Activated T-helper 1 cell treated with anti-CD3 and anti-CD28 coated beads, Interleukin-12 subunit alpha, Interleukin-12 subunit beta, Interleukin-2, Interleukin-4 antibody, amounts not matched to agents 30 ng/mL and 10 ng/mL and 1 ng/mL, durations not matched to agents 14 hours and 24 hours and 36 hours (primary cell): ENCODE measurements at places on chromosomes 16 and 17.

DNA sequence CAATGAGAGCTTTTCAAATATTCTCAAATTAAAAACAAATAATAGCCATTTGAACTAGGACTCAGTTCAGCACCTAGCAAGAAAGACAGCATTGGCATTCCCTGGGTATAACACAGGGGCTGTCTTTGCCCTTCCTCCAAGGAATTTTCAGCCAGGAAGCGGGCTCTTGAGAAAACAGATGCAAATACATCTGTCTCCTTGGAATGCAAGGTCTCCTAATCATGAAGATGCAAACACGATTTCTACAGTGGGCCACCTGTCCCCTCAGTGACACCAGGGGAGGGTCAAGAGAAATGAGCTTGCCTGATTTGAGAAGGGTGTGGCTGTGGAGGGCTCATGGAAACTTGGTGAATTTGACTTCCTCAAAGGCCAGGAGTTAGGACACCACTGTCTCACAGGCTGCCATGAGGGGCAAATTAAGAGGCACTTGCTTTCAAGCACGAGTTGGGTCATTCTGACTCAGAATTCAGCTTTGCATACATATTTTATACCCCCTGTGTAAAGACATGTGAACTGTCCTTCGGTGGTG is 24.5 kb upstream of the SUPT4H1 start:
- DNase-seq = no peak

DNA sequence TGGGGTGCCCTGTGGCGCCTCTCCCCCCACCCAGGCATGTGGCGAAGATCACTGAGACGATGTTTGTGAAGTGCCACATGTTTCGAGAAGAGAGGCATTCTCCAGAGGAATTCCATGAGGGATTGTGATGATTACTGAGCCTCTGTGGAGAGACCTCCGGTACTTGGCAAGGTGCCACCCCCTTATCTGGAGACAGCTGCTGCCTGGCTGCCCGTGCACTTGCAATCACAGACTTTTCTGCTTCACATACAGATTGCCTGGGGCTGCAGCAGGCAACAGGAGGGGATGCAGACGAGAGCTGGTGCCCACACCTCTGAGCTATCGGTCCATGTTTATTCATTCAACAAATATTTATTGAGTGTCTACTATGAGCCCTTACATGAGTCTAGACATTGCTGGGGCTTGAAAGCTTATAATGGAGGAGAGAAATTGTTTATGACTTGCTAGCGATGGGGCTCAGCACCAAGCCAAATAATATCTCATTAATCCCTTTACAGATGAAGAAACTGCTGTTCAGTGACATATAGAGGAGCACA is 317.2 kb upstream of the ZFHX3 start:
- DNase-seq = no peak

DNA sequence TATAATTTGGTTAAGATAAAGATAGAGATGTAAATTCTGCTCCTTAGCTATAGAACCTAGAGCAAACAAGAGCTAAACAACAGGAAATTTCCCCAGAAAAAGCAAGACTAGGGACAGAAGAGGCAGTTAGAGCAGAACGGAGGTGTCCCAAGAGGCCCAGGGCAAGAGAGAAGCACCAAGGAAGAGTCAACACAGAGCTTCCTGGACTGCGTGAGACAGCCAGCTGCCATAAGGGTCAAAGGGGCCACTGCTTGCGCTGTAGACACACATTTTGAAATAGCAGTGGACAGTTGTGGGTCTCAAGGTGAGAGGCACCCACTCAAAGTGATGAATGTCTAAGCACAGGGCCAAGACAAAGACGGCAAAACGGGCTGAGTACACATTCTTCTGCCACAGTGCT is 156.6 kb downstream of the PARN start:
- DNase-seq = no peak

GRCh38 chr16:23333034-23333579 is 31.0 kb downstream of the SCNN1B start:
- no peak for DNase-seq

DNA sequence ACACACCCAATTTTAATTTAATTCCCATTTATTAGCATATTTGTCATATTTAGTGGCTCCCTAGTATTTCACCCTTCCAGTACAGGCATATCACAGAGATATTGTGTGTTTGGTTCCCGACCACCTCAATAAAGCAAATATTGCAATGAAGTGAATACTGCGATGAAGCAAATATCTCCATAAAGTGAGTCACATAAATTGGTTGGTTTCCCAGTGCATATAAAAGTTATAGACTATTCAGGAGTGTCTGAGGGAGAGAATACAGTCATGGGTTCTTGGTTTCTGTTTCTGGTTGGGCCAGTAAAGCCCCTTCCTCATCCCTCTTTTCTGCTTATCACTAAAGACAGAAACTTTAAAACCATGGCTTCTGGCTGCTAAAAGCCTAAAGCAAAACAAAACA is 295.4 kb upstream of the AXIN2 start:
- DNase-seq = no peak

GRCh38 chr16:915546-915945 is 55.2 kb downstream of the LMF1 start:
- no peak for DNase-seq

DNA sequence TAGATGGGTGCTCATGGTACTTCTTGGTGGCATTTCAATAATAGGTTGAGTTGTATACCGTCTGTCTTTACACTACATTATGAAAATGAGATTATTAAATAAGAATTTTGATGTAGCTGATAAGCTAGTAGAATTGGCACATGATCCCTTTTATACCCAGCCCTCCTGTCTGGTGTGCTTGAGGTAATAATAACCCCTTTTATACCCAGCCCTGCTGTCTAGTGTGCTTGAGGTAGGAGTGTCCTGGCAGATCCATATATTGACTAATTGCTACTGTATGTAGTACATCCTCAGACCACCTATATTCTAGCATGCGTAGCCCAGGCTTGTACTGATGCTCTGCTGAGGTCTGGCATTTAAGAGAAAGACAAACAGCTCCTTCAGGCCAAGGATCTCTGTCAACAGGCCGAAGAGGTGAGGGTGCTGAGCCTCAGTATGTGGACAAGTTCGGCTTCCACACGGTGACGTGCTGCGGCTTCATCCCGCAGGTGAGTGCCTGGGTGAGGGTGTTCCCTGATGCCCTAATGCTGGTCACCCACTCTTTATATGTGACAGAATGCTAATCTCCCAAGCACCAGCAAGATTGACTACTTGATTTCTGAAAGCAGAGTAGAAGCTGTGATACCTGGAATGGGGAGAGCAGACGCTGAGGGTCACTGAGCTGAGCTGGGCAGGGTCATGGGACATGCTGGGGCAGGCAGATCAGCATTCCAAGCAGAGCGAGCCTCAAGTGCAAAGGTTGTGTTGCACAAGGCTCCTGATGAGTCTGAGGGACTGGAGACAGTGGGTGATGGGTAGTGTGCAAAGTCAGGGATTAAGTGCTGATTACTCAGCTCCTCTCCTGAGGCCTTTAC is 5.7 kb downstream of the FN3K start:
- no peak for DNase-seq

DNA sequence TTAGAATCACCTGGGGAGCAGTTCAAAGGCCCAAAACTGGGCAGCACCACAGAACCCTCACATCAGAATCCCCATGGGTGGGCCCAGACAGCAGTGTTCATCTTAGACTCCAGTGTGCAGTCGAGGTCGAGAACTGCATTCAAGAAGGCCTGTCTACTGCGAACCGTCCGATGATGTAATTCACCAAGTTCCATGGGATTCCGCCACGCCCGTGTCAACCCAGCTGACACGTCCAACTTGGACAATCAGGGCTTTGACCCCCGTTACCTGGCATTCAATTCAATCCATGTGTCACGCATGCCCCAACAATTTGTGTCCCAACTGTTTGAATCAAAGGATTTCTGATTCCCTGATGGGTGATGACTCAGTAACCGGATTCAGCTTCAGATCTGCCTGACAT is 9.2 kb downstream of the HSBP1 start:
- no peak for DNase-seq

GRCh38 chr17:45939395-45939794 is 45.0 kb downstream of the MAPT start:
- DNase-seq = no peak

- DNase-seq = no peak
Observed at GRCh38 chr17:64186171-64187092, 56.5 kb upstream of the ERN1 start.

DNA sequence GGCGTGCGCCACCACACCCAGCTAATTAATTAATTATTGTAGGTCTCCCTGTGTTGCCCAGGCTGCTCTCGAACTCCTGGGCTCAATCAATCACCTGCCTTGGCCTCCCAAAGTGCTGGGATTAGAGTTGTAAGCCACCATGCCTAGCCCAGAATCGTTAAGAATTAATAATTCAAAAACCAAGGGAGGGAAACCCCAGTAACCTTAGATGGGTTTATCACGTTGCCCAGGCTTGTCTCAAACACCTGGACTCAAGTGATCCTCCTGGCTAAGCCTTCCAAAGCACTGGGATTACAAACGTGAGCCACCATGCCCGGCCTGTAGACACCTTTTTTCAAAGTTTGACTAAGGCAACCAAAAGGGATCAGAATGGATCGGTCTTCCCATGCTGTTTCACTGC is 21.6 kb downstream of the CD300LF start:
- DNase-seq = no peak

DNA sequence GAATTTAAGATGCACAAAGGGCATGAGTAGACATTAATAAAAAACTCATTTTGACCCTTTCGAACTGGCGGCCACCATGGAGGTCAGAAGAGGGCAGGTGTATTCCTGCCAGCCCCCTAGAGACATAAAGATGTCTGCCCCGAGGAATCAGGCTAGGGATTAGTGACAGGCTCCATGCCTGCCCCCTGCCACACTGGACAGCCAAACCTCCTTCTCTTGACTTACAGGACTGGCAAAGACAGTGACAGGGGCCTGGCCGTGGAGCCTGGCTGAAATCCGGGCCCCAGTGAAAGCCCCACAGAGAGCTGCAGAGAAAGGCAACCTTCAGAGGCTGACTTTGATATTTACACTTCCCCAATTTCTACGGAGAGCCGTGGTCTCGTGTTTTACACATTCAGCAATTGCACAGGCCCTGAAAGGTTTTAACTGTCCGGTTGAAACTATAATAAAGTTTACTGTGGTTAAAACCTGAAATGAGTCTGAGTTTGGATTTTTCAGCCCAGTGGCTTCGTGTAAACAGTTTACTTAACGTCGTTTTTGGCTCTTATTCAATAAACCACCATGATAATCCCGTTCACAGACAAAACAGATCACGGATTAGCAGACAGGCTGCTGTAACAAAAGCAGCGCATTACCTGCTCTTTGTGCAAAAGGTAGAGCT is 243.9 kb upstream of the MYOCD start:
- no peak for DNase-seq

- no peak for DNase-seq
Observed at GRCh38 chr17:11598274-11599221, at the start of gene DNAH9. Gene DNAH9 (plus strand): TSS chr17:11598470. CDS start chr17:11598499, 29 bp downstream.

DNA sequence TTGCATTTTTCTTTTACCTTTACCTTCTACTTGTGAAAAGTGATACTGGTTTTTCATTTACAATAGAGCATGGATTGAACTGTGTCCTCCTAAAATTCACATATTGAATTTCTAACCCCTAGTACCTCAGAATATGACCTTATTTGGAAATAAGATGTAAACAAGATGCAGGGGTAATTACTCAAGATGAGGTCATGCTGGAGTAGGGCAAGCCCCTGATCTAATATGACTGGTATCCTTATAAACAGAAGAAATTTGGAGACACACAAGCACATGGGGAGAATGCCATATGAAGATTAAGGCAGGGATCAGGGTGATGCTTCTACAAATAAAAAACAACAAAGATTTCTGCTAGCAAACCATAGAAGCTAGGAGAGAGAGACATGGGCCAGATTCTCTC is 12.2 kb downstream of the MYH13 start:
- DNase-seq = no peak
